ENCODE measurements at places on chromosomes 4 and X. TPM values are rescaled to one million over a fixed set of nuclear protein-coding genes. Genes with fewer than 3 reads are reported as not detected.

Gene SNX12
- 43.7 TPM for total RNA-seq

Gene DCAF4L1
- total RNA-seq = 0.39 TPM

Gene RPS6KA6
- total RNA-seq = not detected

Gene KCTD8
- not detected for total RNA-seq

Gene MAGEB2
- total RNA-seq = 138 TPM

Gene NCAPG
- total RNA-seq = 79.4 TPM

Gene TBX22
- not detected for total RNA-seq
